ENCODE measurements at places on chromosomes 4 and X.

- no peak for DNase-seq
Measured at GRCh38 chr4:110128029-110128428, 70.4 kb downstream of the ELOVL6 start.

- DNase-seq: no peak
Measured at GRCh38 chr4:1614854-1615595, 69.1 kb downstream of the FAM53A start.

- DNase-seq: no peak
Measured at GRCh38 chr4:3462321-3462789, 751 bp upstream of the DOK7 start.

DNA sequence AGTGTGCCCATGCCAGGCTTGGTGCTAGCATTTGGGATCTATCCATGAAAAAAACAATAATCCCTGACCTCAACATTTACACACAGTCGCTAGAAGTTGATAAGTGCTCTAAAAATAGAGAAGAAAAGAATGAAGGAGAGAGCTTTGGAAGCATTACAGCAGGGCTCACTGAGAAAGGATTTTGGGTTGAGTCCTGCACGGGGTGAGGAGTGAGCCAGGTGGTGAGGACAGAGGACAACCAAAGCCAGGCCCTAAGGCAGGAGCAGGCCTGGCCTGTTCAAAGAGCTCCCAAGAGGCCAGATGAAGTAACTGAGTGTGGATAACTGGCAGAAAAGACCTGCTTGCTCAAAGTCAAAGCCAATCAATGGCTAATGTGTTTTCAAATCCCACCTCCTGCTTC, 20.7 kb upstream of the PROM1 start:
- no peak for DNase-seq

DNA sequence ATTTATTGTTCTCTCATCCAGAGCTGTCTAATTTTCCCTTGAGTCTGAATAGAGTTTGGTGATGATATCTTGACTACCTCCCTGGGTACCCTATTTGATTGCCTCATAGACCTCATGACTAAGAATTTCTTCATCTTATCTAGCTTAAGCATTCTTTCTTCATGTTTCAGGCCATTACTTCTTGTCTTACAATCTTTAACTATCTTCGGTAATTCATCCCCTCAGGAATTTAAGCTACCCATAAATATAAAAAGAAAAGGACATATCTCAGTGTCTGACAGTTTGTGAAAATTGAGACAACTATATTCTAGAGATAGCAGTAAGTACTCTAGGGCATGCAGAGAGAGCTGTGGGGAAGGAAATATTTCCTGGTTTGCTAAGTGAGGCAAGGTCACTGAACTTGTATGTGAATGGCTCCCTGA, 466.1 kb upstream of the GRID2 start:
- DNase-seq: no peak

GRCh38 chr4:22574880-22575279, 59.0 kb upstream of the ADGRA3 start:
- no peak for DNase-seq

DNA sequence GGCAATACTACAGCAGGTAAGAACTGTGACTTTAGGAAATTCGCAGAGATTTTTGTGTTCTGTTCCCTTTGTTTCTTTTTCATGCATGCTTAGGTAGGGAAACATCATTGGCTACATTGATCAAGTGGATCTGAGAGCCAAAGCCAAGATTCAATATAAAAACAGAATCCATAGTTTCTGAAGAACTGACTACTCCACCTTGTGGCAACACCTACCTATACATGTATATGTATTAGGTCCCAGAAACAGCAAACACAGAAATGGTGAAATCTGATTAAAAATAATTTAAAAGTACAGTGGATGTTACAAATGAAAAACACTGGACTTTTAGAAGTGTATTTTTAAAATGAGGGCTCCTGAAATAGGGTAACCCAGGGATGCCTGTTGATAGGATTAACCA, 322.6 kb upstream of the MAOA start:
- DNase-seq: no peak

- DNase-seq: no peak
Measured at GRCh38 chr4:164876700-164877324, at the start of gene APELA. Gene APELA, plus strand, starts transcription at chr4:164877178. Its CDS starts 154 bp downstream, at chr4:164877332.

DNA sequence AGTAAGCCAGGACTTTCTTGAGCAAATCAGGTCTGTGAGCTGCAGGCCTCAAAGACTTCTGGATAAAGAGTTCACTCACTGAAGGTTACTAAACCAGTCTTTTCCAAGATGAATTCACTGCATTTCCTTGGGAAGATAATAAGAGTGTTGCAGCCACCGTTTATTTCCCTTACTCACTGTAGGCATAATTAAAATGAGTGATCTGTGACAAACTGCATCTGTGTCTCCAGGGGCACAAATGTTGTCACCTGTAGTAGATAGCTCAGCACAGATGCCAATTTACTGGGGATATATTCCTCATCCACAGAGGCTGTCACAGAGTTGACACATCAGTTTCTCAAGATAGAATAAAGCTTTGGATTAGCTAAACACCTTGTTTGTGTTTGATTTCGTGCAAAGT, 580.2 kb downstream of the SPRY1 start:
- no peak for DNase-seq

- DNase-seq: peak; percentile 18
Measured at GRCh38 chr4:22315628-22316027, 200.2 kb downstream of the ADGRA3 start.

DNA sequence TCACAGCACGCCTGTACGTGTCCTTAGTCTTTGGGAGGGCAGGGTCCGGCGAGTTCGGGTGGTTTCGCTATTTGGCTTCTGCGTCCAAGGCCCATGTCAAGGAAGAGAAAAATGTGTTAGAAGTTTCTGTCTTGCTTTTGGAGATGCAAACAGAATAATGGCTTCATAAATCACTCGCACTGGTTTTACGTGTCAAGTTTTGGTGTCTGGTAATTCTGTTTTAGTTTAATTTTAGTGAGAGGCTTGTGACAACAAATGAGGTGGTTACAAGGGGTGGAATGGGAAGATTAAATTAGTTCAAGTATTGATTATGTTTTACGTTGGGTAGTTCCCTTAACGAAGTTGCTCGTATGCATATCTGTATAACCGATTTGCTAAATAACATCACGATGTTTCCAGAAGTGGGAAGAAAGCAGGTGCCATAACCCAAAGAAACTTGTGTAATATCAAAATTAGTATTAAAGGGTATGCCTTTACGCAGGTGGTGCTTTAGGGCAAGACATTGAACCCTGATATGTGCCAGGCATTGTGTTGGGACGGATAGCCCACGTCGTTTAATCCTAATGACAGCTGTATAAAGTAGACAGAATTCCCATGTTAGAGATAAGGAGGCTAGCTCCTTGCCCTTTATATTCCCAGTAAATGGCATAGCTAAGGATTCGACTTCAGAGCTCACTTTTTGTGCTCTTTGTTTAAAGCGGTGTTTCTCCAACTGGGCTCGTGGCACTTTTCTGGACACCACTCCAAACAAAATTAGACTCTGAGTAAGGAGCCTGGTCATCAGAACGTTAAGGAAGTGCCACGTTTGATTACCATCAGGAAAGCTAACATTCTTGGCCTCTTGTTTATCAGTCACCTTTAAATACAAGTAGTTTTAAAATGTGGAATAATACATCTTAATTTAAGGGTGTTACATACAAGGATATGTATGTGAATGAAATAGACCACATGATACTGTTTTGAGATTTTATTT, 843 bp downstream of the RPL34 start:
- DNase-seq: no peak

DNA sequence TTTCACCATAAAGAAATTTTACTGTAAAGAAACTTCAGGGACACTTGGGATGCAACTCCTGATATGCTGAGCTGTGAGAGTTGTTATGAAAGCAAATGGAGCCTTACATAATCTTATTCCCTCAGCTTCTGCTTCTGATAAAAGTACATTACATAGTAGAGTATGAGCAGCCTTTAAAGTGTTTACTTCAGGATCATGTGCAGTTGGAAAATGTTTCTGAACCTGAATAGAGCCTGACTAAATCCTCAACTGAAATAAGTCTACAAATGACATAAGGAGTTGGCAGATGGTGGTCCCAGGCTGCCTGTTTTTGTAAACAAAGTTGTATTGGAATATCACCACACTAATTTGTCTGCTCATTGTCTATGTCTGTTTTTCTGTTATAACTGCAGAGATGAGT, 19.3 kb downstream of the RASSF6 start:
- no peak for DNase-seq

DNA sequence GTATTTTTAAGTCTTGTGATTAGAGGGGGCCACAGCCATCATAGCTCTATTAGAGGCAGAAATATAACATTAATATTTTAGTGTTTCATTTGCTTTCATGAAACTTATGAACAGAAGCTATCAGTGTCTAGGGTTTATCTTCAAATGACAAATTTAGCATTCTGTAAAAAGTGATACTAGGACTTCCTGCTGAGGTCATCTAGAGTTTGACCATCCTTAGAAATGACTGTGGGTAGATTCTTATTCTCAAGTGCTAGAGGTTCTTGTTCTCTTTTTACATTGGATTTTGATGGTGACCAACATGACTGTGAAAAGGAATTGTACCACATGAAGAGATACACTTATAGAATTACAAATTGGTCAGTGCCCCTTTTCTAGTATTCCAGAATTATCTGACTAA, 568.6 kb downstream of the RPA4 start:
- DNase-seq: no peak

DNA sequence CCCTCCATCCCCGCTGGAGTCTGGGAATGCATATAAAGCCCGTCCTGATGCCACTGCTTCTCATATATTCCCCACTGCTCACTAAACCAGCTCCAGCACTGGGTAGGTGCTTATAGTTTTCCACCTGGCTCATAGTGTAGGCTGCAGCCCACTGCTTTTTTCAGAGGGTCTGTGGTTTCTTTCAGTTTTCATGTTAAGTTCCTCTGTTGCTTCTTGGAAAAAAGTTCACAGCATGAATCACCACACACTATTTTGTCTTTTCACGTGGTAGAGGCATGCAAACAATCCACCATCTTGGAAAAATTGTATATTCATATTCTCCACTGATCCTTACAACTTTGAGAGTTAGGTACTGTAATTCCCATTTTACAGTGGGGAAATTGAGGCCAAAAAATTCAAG, 39.4 kb downstream of the DCLK2 start:
- no peak for DNase-seq

GRCh38 chr4:153728151-153728550, 31.7 kb downstream of the RNF175 start:
- DNase-seq: no peak

DNA sequence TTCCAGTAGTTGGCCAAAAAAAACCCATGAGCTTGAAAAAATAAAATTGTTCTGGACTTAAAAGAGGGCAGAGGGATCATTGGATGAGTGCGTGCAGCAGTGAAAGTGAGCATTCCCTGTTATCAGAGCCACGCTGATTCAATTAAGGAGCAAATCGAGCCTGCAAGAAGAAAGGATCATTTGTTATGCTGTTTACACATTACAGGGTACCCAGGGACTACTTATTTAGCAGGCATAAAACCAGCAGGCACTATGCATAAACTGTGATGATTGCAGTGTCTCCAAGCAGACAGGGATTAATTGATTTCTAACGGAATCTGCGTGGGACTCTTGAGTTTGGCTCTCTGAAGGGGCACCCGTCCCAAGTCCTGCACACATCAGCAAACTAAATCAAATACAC, 83.5 kb downstream of the SHOX start:
- no peak for DNase-seq

GRCh38 chr4:77153006-77153405, 4.0 kb upstream of the CCNG2 start:
- no peak for DNase-seq

GRCh38 chrX:136780241-136780640, 491 bp downstream of the ARHGEF6 start:
- no peak for DNase-seq

- no peak for DNase-seq
Measured at GRCh38 chrX:3690140-3690539, 23.3 kb downstream of the PRKX start.

DNA sequence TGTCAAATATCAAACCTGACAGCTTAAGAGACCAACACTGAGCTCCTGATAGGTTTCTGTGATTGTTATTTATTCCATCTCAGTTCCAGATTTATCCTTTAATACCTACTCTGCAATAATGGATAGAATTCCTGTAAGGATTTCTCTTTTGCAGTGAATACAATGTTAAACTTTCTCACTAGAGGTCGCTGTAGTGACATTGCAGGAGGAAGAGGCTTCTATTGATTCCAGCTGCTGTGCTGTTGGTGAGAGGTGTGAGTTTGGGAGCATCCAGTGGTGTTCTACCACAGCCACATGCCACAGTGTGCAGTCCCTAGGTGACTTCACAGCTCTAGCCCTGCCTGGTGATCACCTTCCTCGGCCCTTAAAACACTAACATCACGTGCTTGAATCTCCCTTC, 34.6 kb upstream of the DCAF8L2 start:
- DNase-seq: no peak

- DNase-seq: peak; percentile 82
Measured at GRCh38 chrX:91434351-91435168, at the start of gene PABPC5. Gene PABPC5, plus strand, starts transcription at chrX:91434839. Its CDS starts 739 bp downstream, at chrX:91435578.

DNA sequence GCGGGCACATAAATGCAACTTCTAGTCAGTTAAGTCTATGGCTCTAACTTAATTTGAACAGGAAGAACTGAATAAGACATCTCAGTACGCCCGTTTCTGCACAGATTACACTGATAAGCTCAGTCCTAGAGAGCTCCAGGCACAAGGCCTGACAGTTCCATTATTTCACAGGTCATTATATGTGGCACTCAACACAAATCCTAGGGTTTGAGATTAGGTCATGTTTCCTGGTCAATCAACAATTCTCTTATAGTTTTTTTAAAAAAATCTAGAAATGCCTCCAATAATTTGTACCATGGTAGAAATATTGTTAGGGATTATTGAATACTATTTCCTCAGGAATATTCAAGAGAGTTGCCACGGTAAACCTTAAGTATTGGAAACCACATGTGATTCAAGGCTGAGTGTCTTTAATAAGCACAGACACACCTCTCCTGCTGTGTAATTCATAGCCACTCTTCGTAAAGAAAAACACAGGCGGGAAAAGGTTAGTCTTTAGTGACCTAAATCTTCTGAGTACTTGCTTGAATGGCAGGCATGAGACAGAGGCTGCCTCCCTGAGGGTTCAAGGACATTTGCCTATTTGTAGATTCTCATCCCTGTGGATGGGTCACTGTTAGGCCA, 342.9 kb upstream of the ADGRL3 start:
- peak; percentile 48 for DNase-seq

- no peak for DNase-seq
Measured at GRCh38 chrX:101377547-101377946, 8.4 kb downstream of the BTK start.

DNA sequence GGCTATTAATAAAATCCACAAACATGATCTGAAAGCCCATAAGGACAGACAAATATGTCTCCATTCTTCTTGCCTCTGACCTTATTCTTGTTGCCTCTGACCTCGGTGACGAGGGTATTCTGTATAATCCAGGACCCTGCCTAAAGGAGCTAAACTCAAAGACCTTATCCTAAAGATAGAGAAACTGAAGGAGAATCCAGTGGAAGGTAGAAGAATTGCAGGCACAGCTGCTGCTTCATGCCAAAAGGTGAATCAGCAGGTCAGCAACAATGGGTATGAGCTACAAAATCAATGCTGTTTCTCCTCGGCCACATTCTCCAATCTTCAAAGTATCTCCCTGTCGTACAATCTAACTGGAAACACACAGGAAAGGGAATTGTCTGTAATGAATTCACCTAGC, 71.4 kb downstream of the INTS6L start:
- no peak for DNase-seq

- no peak for DNase-seq
Measured at GRCh38 chrX:1536712-1537030, 314 bp downstream of the P2RY8 start.

- no peak for DNase-seq
Measured at GRCh38 chrX:22516893-22517292, 244.2 kb downstream of the CBLL2 start.
